ENCODE measurements at places on chromosomes 11 and 22.

DNA sequence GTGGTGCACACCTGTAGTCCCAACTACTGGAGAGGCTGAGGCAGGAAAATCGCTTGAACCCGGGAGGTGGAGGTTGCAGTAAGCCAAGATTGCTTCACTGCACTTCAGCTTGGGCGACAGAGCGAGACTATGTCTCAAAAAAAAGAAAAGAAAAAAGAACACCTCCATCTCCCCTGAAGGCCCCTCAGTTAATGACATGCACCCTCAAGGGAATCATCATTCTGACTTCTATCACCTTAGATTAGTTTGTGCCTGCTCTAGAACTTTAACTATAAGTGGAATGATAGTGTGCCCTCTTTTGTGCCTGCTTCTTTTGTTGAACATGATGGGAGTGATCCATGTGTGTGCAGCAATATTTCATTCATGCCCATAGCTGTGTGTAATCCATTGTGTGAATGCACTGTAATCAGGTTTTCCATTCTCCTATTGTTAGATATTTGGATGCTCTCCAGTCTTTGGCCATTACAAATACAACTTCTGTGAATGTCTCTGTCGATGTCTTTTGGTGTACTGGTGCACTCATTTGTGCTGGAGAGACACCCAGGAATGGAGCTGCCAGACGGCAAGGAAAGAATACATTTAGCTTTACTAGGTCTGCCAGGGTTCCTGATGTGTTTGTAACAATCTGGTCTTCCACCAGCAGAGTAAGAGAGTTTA lies 883 bp upstream of the VPREB3 start:
- no peak for DNase-seq

DNA sequence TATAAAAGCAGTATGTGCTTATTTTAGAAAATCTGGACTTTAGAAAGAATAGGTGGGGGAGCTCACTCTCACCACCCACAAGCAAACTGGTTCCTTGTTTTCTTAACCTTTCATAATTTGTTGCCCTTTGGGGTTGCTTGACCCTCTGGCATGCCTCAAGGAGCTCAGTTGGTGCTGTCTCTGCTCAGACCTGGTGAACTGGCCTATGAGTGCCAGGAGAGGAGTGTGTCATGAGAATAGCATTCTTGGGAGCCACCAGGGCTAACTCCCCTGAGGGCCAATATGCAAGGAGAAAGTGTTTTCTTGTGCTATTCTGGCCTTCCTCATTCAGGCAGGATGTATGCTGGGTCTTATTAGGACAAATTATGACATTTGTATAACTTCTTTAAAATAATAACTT lies 21.0 kb upstream of the AMOTL1 start:
- no peak for DNase-seq

- no peak for DNase-seq
Measured at GRCh38 chr11:494761-495536, 12.1 kb downstream of the RNH1 start.

- DNase-seq: no peak
Measured at GRCh38 chr11:115503083-115503885, 931 bp downstream of the CADM1 start.

- no peak for DNase-seq
Measured at GRCh38 chr11:130478204-130478701, 29.8 kb downstream of the ADAMTS15 start.

- DNase-seq: peak; percentile 35
Measured at GRCh38 chr11:123430721-123431497, 840 bp downstream of the GRAMD1B start.

DNA sequence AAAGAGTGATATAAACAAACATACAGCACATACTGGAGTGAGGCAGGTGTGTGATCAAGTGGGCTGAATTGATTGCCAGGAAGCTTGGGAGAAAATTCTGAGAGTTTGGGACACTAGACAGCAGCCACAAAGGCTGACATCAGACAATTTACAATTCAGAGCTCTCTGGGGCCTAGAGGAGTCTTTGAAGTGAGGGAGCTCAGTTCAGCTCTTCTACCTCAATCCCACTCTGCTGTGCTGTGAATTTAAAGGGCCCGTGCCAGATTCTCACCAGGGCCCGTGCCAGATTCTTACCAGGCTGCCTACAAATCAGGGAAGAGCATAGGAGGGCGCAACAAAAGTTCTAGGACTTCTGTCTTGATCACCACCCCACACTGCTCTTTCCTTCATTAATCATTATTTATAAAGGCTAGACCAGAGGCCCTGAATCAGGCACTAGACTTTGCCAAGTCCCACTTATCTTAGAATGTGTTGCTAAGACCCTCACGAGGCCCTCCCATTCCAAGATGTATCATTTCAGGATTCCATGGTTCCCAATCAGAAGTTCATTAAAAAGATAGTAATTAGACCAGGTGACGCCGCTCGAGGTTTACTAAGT lies 112.4 kb downstream of the KIRREL3 start:
- no peak for DNase-seq

- no peak for DNase-seq
Measured at GRCh38 chr11:35334385-35335090, 84.8 kb downstream of the SLC1A2 start.

- DNase-seq: no peak
Measured at GRCh38 chr11:28582506-28582905, 474.3 kb downstream of the METTL15 start.

DNA sequence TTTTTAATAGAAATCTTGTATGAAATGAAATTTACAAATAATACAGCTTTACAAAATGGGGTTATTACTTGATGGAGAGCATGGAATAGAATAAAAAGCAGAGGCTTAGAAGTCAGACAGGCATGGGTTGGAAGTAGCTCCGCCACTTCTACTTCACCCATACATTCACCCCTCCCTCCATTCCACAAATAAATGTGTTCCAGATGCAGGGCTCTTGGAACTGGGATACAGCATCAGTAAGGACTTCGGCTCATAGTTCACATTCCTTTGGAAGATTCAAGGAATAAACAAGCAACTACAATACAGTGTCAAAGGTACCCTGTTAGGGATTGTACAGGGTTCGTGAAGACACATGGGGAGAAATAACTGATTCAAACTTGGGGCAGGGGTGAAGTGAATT lies 156.8 kb downstream of the WNT11 start:
- no peak for DNase-seq

- DNase-seq: peak; percentile 98
Measured at GRCh38 chr11:64723117-64723906, at the start of gene NRXN2. Gene NRXN2 (minus strand): TSS chr11:64723197. CDS start chr11:64713699, 9,498 bp downstream.

DNA sequence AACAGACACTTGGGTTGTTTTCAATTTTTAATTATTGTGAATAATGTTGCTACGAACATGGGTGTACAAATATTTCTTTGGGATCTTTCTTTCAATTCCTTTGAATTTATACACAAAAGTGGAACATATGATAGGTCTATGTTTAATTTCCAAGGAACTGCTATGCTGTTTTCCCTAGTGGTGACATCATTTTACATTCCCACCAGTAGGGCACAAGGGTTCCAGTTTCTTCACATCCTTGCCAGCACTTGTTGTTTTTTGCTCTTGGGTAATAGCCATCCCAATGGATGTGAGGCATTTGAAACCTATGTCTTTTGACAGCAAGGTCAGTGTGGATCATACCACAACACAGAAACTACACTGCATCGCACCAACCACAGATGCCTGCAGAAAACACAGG lies 41.8 kb upstream of the SCN3B start:
- no peak for DNase-seq

- DNase-seq: no peak
Measured at GRCh38 chr11:96459751-96460150, 69.9 kb downstream of the JRKL start.

DNA sequence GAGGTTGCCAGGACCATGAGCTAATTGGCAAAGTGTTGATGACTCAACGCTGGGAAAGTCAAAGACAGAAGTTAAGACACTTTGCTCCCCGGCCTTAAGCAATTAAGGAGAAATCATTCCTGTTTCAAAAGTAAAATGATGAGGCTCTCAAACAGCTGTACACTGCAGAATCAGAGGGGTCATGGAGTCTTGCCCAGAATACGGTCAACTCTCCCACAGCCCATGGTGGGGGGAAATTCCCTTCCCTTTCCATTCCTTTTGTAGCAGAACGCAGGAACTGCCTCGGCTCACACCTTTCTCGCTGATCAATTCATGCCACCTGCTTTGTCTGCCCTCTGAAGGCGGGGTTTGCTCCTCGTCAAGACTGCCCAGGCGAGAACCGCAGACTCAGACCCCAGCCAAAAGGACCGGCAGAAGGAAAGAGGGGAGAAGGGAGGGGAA lies 52.8 kb downstream of the MN1 start:
- DNase-seq: no peak

DNA sequence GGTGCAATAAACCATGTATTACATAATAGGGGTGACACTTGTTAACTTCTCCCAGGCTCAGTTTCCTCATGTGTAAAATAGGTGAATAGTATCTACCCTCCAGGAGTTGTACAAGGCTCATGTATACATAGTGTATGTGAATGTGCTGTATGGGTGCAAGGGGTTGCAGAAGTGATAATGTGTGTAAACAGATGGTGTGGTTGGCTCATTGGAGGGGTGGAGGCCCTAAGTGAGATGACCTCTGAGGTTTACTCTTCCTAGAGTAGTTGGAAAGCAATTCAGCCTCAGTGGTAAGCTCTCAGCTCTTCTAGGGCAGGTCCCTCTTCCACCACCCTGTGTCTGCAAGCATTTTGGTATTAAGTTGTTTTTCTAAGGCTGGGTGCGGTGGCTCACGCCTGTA lies 102.4 kb downstream of the PTPRJ start:
- no peak for DNase-seq

GRCh38 chr11:5689551-5689983 lies at the start of gene TRIM22:
Gene TRIM22 (plus strand): TSS chr11:5689790. CDS start chr11:5696233, 6,443 bp downstream.
- DNase-seq: no peak

GRCh38 chr11:33507356-33507755 lies 193.3 kb downstream of the C11orf91 start:
- no peak for DNase-seq

DNA sequence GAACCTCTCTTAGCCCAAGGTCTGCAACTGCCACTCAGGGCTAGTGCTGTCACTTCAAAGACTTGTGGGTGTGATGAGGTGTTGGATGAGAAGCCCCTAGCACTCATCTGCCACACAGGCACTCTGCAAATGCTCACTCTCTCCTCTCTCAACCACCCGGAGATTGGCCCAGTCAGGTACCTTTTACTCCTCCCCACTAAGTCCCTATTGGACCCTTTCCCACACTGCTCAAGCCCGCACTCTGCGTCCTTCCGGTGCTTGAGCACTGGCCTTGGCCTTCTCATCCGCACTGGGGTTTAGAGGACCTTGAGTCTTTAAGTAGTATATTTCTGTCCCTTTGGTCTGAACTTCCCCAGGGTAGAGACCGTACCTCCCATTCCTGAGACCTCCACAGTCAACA lies 308.0 kb downstream of the NXPE2 start:
- DNase-seq: no peak

DNA sequence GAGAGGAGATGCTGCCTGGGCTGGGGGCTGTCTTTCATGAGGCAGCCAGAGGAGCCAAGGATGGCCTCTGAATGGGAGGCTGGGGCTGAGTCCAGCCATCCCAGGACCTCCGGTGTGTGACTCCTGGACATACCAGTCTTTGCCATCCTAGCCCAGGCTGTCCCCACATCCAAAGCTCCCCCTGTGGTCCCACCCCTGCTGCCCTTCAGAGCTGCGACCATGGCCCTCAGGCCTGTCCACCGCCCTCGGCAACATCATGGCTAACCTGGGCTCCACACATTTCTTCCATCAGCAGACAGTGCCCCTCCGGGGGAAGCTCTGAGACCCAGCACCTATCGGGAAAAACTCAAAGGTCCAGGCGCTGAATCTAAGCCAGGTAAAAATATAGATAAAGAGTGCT lies 324.4 kb downstream of the MN1 start:
- no peak for DNase-seq

GRCh38 chr22:36641902-36642640 lies 61.5 kb downstream of the CACNG2 start:
- DNase-seq: no peak

GRCh38 chr11:22432291-22433093 lies 94.3 kb downstream of the SLC17A6 start:
- DNase-seq: no peak

- DNase-seq: no peak
Measured at GRCh38 chr11:936199-936598, 10.5 kb downstream of the AP2A2 start.

GRCh38 chr11:92886243-92886905 lies 83.1 kb upstream of the MTNR1B start:
- peak; percentile 48 for DNase-seq

GRCh38 chr11:119652907-119653659 lies 75.9 kb downstream of the NECTIN1 start:
- DNase-seq: no peak

- DNase-seq: no peak
Measured at GRCh38 chr11:78823588-78823987, 248.9 kb upstream of the NARS2 start.

- DNase-seq: no peak
Measured at GRCh38 chr11:1908618-1909017, 10.9 kb upstream of the TNNT3 start.

DNA sequence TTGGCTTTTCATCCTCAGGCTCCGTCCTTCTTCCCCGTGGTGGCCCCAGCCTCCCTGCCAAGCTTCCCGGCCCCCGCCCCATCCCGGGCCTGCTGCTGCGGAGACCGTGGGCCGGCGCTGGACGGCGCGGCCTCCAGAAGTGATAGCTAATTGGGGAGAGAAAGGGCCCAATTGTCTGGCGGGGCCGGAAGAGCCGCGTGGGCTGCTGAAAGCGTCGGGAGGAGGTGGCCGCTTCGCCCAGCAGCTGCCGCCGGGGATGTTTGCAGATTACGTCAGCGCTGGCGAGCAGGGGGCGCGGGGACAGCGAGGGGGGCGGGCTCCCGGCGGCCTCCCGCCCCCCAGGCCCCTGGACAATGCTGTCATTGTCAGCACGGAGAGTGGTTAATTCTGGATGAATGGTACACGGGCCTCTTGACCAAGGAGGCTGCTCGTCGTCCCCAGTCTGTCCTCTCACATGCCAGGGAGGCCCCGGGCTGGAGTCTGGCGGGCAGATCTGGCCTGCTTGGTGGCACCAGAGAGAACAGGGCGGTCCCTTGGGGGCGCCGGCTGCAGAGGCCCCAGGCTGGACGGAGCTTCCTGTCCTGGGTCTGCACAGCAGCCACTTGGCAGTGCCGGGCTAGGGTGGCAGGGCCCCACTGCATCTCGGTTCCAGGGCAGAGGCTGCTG lies 1.6 kb downstream of the SMIM38 start:
- DNase-seq: no peak

- DNase-seq: no peak
Measured at GRCh38 chr11:71496421-71496820, 30.6 kb upstream of the KRTAP5-7 start.

All from D721Med (cell line).